ENCODE measurements at places on chromosomes 2 and 18.

DNA sequence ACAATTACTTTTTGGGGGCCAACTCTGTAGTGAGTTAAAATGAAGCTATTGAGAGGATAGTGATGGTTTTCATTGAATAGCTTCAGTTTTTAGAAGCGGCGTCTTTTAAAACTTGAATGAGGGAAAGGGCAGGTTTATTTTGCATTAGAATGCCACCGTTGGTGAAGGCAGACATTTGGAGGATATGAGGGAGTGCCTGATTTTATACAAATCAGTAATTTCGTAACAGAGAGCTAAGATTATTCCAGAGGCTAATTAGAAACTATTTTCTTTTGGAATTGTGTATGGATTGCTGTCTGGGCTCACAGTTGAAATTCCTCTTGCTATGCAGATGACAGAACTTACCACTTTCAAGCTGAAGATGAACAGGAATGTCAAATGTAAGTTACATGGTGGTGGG is 67.6 kb downstream of the ITGB1BP1 start:
- ATAC-seq: no peak

GRCh38 chr2:82796132-82796531 is 1662.9 kb downstream of the SUCLG1 start:
- ATAC-seq: no peak

DNA sequence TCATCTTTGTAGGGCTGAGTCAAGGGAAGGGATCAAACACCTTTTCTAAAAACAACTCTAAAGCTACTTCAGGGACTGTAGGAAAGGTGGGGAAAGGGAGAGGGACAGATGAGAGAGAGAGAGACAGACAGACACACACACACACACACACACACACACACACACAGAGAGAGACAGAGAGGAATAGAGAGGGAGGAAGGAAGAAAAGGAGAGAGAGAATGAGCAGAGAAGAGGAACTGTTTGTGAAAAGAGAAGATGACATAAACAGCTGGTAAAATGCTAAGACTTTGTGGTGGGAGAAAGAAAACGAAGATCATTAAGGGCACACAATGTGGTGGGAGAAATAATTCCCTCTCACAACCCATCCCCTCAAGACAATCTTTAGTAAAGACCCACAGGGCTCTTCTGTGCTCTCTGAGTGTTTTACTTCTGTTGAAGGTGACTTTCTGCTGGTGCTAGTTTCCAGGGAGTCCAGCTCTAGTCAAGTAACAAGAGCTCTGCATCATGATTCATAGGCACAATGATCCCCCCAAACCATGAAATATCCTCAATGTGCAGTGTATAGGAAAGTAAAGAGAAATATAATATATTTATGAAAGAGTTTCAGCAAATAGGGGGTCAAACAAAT is 77.2 kb upstream of the STK17B start:
- no peak for ATAC-seq

DNA sequence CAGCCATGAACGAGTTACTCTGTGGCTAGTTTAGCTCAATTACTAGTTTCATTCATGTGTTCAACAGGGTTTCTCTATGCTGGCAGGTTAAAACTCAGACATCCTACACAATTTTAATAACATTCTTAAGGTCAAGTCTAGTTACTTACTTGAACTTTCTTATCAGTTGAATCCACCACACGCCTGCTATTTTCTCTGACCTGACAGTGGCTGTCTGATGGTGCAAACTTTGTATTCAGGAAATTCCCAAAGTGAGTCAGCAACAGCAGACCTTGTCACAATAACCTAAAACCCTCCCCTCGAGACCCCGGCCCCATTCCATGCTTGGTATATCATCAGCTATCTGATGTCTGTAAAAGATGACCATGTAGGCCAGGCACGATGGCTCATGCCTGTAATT is 20.8 kb upstream of the CIDEA start:
- no peak for ATAC-seq

DNA sequence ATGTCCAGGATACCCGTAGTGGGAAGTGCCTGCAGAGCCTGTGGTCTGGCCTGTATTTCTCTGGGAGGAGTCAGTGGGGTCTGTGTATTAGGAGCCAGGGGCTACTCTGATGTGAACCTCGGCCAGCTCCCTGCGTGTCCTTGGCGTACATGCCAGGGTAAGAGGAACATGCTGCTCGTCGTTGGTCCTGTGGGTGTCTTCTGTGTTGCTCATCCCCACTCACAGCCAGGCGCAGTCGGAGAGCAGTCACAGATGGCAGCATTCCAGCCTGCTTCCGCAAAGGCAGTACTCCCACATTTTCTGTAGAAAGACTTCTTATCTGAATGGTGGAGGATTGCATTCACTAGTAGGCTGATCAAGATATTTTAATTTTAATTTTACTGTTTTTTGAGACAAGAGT is 84.9 kb downstream of the DGKD start:
- ATAC-seq: no peak

GRCh38 chr2:199779589-199779988 is 71.4 kb downstream of the FTCDNL1 start:
- ATAC-seq: no peak

DNA sequence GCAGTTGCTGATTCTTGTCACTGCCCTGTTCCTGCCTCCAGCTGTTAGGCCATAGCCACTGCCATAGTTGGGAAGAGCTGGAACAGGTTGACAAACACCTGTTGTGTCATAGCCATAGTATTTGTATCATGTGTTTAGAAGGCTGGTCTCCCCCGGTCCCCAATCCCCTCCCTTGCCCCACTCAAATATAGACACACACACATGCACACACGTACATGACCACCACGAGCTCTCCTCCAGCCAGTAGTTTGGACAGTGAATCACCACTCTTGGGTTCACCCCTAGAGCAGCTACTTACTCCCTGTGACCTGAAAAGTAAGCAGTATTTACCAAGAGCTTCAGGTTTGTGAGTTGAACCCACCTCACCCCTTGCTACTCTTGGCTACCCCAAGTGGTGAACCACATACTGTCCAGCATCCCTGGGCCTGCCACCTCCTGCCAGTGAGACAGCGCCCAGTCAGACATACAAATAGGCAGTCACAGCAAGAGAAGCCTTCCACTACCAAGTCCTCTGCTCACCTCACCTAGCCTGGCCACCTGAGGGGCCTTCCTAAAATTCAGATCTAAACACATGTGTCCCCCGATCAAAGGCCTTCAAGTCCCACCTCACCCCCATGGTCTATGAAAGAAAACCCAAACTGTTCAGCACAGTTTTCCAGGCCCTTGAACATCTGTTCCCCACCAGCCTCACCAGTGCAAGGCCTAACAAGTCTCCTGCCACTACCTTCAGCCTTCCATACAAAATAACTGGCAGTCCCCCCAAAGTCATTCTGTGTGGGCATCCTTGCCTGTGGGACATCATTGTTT is 7.1 kb downstream of the PCBP1 start:
- no peak for ATAC-seq

- ATAC-seq: no peak
Observed at GRCh38 chr2:213021971-213022899, 129.2 kb downstream of the IKZF2 start.

DNA sequence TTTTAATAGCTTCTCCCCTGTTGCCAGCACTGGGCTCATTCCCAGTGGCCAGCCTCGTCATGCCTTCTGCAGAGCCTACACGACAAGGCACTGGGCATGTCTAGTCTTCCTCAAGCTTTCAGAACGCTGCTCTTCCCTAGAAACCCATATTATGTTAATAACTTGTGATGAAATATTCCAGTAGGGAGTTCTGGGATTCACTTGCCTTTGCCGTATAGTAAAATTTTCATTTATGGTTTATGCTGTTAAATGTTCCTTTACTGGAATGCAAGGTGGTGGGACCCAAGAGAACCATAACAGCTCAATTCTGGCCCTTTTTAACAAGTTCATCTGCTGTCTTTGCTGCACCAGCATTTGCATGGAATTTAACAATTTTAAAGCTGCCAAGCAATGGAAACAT is 45.5 kb upstream of the SLC14A1 start:
- ATAC-seq: no peak

GRCh38 chr2:215961981-215962380 is 51.4 kb downstream of the MREG start:
- no peak for ATAC-seq

DNA sequence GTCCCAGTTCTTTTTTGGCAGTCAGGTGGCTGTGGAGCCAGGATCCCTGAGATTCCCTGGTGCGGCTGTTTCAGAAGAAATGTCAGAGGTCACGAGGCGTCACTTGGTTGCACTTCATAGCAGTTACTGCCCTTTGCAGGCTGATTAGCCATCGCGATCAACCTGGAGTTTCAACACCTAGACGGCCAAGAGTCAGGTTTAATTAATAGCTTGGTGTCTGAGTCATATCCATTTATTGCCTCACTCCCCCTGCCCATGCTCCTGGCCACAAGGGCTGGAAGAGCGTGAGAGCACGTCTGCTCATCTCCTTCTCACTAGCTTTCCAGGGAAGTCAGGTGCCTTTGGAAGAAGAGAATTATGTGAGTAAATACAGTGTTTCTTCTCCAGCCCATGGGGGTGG is 552.3 kb downstream of the TSN start:
- ATAC-seq: no peak

DNA sequence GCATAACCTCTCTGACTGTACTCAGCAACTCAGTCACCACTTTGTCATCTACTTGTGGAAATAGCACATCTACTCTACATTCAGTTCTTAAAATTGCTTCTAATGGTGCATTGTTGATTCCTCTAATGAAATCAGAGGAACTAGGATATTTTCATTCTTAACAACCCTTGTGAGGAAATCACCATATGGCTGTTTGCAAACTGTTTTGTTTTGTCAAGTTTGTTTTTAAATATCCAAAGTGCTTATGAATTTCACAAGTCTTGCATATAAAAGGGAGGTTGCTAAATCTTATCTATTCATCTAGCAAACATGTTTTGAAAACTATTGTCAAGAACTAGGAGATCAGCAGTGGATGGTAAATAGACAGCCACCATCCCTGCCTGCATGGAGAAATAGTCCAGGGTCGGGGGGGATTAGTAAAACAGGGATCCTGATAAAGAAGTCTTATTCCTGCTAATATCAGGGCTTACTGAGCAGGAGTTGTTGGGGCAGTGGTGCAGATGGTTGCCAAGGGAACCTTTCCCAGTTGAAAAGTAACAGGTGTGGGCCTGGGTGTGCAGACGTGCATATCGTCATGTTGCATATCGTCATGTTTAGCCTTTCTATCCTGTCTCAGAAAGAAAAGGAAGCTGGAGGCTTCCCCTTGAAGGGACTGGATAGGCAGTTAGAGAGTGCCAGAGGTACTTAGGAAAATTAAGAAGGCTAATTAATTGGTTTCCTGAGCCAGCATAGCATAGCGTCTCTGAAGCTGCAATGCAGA is 7.5 kb upstream of the MYO3B start:
- ATAC-seq: no peak

GRCh38 chr2:140383781-140384180 is 1603.6 kb upstream of the NXPH2 start:
- ATAC-seq: no peak

GRCh38 chr2:8631465-8632005 is 50.3 kb upstream of the ID2 start:
- no peak for ATAC-seq

GRCh38 chr2:236175548-236176150 is 7.5 kb upstream of the GBX2 start:
- no peak for ATAC-seq

- no peak for ATAC-seq
Observed at GRCh38 chr2:47664817-47665216, 118.1 kb upstream of the MSH6 start.

Measured in gastroesophageal sphincter (tissue), 4 donors.